Stimulated activated CD8-positive, alpha-beta memory T cell treated with anti-CD3 and anti-CD28 coated beads, Interleukin-15, amount 100 ng/mL, for 4 hours (primary cell): ENCODE measurements at places on chromosomes 5 and 9.

DNA sequence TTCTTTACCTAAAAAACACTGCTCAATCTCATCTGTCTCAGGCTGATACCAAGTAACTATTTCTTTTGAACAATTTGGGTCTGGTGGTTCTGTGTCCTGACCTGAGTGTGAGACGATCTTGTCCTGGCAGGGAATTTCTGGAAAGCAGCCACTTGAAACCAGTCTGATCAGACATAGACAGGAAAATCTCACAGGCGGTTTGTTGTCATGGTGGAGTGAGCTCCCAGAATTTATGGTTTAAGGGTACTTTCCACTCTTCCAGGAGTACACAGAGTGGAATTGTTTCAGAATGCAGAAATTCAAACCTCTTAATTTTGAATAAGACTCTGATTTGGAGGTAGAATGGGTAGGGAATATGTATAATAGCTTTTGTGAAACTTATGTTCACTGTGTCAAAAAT lies 268.2 kb downstream of the ISL1 start:
- no peak for DNase-seq

- no peak for DNase-seq
These were observed 4.9 kb downstream of the TSPAN17 start for GRCh38 chr5:176652136-176652535.

- DNase-seq, result no peak
These were observed 11.8 kb upstream of the TMC1 start for GRCh38 chr9:72509635-72510034.

- no peak for DNase-seq
These were observed 121.1 kb upstream of the ASTN2 start for GRCh38 chr9:117535973-117536372.

DNA sequence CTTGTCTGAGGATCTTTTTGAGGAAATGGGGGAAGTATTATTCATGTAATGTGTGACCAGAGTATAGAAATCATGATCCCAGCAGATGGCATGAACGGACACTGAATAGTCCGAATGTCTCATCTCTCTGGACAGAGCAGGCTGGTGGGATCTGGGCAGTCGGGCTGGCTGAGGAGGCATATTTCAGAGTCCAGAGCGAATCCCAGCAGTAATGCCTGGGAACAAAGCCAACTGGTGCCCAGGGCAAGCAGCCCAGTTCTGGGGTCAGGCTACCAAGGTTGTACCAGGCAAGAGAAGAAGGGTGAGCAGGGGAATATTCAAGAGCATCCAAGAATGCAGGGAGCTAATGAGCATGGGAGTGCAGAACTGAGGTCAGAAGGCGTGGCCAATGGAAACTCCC lies 306.4 kb downstream of the ZSWIM6 start:
- no peak for DNase-seq

DNA sequence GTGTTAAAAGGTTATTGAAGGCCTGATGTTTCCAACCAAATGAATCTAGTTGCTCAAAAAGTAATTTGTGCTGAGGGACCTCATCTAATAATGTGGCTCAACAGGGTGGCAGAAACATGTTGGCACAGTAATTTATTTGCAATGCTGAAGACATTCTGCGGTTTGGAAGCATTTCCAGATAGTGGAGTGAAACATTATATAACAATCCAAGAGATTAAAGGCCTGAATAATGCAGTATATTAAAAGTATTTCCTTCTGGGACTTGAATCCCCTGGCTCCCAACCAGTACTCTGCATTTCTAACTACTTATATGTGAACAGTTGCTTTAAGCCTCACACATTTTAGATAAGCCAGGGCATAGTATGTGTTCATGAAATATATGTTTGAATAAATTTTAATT lies 25.9 kb upstream of the ALDH1A1 start:
- no peak for DNase-seq

DNA sequence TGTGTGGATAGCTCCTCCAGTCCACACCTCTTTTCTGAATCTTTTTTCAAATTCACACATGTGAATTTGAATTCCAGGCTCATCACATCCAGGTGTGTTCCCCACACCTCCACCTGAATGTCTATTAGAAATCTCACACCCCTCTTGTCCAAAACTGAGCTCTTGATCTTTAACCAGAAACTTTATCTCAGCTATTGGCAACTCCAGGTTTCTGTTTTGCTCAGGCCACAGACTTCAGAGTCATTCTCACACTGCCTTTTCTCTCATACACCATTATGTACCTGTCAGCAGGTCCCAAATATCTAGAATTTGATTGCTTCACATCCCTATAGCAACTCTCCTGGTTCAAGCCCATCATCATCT lies 11.6 kb downstream of the NIPSNAP3B start:
- DNase-seq, result no peak

- no peak for DNase-seq
These were observed 57.8 kb downstream of the ERGIC1 start for GRCh38 chr5:172891716-172892421.

GRCh38 chr5:68424799-68425537 lies 209.4 kb downstream of the PIK3R1 start:
- no peak for DNase-seq

DNA sequence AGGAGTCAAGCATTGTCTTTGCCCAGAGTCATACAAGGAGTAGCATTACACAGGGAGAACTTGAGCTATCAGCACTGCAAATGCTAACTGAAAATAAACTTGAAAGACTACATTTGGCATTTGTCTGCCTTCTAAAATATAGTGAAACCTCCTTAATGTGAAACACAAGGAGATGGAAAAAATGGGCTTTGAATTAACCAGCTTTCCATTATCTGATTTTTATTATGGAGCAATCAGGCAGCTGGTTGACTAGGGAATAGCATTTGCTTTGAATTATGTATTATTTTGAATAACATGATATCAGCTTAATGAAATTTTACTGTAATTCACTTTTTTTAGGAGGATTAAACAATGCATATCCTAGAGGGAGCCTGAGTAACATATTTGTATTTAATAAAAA lies 130.8 kb downstream of the GDNF start:
- no peak for DNase-seq

- DNase-seq, result no peak
These were observed 244.7 kb upstream of the SLC30A5 start for GRCh38 chr5:68849103-68849502.
